Pons (tissue), 1 donor: ENCODE measurements at places on chromosomes 5 and 9.

- no peak for DNase-seq
Observed at GRCh38 chr9:8437259-8437658, 637.7 kb upstream of the DMAC1 start.

DNA sequence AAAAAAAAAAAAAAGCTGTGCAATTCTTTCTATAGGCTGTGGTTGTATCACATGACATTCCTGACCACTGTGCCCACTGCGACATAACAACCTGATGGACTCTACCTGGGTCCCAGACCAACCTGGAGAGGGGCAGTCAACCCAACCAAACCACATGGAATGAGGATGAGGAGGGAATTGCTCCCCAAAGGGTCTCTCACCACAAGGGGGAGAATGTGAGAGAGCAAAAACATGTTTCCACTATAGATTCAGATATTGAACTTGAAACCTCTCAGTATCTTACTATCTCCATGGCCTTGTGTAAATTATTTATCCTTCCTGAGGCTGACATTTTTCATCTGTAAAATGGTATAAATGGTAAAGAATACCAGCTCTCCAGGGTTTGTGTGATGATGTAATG lies 66.9 kb upstream of the SV2C start:
- no peak for DNase-seq

DNA sequence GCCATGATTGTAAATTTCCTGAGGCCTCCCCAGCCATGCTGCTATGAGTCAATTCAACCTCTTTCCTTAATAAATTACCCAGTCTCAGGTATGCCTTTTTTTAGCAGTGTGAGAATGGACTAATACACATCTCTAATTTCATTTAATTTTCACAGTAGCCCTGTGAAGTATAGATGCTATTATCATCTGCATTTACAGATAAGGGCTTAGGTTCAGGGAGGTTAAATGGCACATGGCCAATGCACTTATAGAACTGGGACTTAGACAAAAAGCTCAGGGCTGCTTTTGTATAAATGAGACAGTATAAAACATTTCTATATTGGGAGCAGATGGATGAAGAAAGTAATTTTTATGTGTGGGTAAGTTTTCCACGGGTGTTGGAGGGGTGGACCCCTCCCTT lies 62.9 kb upstream of the PANK3 start:
- DNase-seq = no peak

GRCh38 chr9:121242219-121242958 lies 25.6 kb upstream of the GSN start:
- no peak for DNase-seq

- DNase-seq = no peak
Observed at GRCh38 chr5:142422429-142422828, 97.6 kb upstream of the SPRY4 start.

DNA sequence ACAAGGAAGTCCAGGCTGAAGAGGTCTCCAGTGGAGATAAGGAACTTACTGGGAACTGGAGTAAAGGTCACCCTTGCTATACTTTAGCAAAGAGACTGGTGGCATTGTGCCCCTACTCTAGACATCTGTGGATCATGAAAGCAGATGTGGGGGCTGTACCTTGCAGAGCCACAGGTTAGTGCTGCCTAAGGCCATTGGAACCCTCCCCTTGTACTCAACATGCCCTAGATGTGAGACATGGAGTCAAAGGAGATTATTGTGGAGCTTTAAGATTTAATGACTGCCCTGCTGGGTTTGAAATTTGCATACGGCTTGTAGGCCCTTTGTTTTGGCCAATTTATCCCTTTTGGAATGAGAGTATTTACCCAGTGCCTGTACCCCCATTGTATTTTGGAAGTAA lies 397.3 kb upstream of the GRIN3A start:
- DNase-seq = no peak

- no peak for DNase-seq
Observed at GRCh38 chr9:109286571-109286977, 34.3 kb downstream of the EPB41L4B start.

- no peak for DNase-seq
Observed at GRCh38 chr5:179829732-179830435, 9.2 kb downstream of the SQSTM1 start.

DNA sequence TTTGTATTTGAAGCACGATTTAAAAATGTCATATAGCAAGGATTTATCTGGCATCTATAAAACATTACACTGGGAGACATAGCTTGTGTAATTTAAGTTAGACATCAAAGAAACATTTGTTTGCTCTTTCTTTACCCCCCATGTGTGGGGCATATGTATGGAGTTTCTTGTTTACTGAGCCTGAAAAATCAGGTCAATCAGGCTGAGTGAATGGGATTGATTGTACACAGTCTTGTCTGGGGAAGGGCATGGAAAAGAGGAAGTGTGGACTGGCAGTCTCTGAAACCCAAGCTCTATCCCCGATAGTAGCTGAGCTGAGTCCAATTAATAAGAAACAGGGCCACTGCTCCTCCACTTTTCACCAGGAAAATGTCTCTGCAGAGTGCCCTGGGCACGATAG lies 49.4 kb downstream of the SLC46A2 start:
- peak; percentile 96 for DNase-seq

GRCh38 chr5:154395407-154396106 lies 50.2 kb upstream of the SAP30L start:
- DNase-seq = no peak

GRCh38 chr5:131983244-131983771 lies 28.1 kb downstream of the ACSL6 start:
- DNase-seq = no peak

DNA sequence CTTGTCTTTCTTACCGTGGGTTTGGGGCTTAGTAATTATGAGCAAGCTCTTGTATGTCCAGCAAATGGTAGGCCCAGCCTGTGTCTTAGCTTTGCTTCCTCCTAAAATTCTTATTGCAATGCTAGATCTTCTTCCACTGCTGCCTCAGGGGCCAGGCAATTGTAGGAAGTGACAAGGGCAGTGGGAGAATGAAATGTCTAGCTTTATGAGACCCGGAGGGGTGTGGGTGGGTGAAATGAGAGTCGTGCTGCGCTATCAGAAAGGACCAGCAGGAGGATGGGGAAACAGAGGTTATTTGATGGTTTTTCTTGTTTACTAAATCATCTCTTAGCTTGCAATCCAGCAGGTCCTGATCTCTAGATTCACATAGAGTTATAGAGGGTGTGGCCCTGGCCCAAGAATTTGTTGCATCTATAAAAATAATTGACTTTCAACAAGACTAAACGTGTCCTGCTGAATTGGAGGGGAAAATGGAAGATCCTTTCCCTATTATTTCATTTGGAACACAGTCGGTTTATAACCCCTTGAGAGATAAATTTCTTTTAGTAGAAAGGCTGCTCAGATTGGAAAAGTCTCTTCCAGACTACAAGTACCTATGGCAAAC lies 43.7 kb downstream of the ZNF366 start:
- no peak for DNase-seq

DNA sequence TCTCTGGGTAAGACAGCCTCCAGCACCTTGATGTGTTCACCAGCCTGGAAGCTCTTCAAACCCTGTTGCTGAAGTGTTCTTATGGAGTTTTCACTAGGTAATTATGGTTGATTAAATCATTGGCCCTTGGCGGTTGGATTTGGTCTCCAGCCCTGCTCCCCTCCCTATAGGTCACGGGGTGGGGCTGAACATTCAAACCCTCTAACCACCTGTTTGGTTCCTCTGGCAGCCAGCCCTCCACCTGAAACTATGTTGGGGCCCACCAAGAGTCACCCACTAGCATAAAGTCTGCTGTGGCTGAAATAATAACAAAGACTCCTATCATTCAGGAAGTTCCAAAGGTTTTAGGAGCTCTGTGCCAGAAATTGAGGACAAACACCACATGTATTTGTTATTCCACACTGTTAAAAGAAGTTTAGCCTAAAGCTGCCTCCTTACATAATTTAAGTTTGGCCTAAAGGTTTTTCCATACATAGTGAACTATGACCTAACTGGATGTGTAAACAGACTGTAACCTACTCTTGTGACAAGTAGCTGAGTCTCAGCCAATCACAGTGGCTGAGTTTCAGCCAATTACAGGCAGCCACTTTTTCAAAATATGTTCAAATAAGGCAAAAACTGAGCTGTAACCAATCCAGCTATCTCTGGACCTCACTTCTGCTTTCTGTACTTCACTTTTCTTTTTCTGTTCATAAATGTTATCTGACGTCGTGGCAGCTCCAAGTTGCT lies 34.8 kb downstream of the TMEM252 start:
- DNase-seq = peak; percentile 38

DNA sequence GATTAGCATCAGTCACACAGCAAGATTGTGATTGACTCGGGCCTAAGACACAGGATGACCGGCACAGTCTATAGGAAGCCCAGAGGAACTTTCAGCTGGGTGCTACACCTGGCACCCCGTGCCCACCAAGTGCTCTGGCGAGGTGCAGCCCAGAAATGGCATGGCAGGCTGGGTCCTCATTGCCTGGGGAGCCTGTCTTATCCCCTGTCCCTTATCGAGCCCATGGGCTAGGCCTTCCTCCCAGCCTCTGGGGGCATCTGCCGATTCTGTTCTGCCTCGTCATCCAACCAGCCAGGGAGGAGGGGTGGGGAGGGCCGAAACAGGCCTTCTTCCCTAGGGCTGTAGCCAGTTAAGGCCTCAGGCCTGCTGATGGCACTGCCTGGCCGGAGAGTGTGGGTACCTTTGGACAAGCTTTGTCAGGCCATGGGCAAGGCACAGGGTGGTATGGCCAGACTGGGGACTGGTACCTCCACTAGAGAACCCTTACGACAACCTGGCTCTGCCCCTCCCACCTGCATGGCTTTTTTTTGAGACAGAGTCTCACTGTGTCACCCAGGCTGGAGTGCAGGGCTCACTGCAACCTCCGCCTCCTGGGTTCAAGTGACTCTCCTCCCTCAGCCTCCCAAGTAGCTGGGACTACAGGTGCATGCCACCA lies 1.6 kb downstream of the GRK6 start:
- no peak for DNase-seq

DNA sequence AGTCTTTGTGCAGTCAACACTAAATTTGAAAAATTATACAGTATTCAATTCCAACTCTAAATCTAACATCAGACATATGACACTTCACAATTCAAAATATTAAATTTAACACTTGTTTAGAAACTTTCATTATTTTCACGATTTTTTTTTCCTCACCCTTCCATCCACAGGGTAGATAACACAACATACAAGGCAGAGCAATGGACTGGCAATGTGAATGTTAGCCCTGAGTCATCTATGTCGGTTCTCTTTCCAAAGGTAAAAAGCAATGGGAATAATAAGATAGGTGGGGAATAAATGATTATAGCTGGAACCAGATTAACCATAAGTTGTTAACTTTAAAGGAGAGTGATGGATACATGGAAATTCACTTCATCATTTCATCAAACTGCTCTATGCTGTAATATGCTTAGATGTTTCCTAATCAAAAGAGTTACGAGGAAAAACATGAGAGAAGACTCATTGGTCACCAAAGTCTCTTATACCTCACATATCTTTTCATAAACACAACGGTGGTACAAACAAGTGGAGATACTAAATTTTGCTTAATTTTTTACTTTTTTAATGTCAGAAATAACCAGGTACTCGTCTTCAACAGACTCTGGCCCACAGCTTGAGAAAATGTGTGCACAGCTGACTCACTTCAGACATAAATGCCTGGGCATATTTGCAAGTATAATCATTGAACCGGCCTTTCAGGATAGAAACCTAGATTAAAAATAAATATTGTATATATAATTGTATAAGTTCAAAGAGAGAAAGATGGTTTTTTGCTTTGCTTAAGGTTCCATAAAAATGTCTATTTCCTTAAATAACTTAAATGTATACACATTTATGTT lies 23.0 kb downstream of the RFX3 start:
- DNase-seq = no peak

GRCh38 chr5:150302301-150303069 lies at the start of gene ARSI:
Gene ARSI, minus strand, starts transcription at chr5:150302905. Its CDS starts 532 bp downstream, at chr5:150302373.
- no peak for DNase-seq

GRCh38 chr5:176548967-176549444 lies at the start of gene CDHR2:
Gene CDHR2, plus strand, starts transcription at chr5:176549342. Its CDS starts 16,011 bp downstream, at chr5:176565353.
- no peak for DNase-seq

DNA sequence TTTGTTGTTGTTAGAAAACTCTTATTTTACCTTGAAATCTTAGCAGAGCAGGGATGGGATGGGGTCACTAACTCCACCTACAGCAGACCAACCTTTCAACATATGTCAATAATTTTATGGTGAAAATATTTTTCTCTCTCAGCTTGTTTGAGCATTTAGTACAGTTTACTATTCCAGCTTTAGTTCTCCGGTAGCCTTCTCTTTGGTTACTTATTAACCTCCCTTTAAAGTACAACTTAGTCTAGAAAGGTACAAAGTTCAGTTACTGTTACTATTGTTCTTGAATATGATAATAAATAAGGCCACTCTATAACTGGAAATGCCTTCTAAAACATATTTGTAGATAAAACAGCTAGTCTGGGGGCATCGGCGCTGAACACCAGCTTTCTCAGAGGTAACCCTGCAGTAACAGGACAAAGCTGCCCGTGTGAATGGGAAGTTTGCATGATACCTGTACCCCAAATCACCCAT lies 233.3 kb downstream of the PCSK1 start:
- no peak for DNase-seq

DNA sequence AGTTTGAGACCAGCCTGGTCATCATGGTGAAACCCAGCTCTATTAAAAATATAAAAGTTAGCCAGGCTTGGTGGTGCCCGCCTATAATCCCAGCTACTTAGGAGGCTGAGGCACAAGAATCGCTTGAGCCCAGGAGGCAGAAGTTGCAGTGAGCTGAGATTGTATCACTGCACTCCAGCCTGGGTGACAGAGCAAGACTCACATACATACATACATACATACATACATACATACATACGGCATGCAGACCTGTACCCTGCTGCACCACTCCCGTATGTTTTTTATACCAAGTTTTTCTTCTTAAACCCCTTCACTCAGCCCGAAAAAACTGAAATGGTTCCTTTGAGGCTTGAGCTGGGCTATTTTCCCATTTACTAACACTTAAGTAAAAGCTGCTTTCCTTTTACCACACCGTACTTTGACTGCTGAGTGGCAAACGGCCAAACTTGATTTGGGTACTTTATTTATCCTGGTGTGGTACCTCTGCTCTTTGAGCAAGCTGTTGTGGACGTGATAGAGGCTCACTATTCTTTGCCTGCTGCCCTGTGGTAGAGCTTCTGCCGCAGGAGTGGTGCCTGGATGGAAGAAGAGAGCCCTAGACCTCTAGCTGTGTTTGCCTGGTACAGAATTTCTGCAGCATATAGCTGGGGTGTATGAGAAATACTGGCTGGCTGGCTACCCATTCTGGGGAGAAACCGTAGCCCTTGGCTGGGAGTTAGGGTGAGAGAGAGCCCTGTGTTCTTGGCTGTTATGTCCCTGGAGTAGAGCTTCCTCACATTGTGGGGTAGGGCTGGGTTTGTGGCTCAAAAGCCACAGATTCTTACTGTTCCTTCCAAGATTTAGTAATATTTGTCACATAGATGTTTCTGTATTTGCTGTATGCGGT lies 19.4 kb downstream of the IPO11 start:
- no peak for DNase-seq

DNA sequence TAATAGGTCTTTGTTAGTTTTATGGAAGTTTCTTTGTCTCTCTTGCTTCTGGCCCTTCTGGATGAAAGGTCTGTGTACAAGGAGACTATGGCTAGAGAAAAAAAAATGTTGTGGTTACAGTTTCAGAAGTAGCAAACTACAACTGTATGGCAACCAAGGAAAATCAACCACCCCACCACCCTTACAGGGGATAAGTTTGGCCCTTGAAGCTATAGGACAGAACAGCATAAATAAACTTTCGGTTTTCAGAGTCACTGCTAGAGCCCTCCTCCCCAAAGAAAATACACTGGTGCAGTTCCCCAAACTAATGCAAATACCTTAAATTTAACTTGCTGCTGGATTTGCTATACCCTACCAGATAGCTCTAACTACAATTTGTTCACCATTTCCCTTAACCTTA lies 1216.7 kb downstream of the EFNA5 start:
- DNase-seq = no peak
